ENCODE measurements at places on chromosomes 2 and 18. TPM values are rescaled to one million over a fixed set of nuclear protein-coding genes. Genes with fewer than 3 reads are reported as not detected.

GRCh38 chr2:169175112-169175511 lies 105.7 kb downstream of the DHRS9 start:
- no peak for DNase-seq

DNA sequence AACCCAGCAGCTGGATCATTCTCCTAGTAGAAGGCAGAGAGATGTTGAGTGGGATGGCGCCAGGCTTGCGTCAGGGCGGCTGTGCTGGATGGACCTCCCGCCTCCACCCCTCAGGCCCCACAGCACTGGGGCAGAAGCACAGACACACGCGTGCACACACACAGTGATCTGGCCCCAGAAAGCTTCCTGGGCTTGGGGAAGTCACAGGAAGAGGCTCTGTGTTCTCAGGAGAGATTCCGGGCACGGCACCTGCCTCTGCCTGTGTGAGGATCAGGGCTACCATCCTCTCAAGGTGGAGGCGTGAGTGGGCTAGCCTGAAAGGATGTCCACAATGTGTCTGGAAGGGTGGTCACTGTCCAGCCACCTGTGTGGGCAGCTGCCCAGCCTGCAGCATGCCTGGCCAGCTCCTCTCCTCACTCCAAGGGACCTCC lies 229.8 kb upstream of the HS6ST1 start:
- no peak for DNase-seq

Gene SCN7A
- 0.32 TPM for total RNA-seq

Gene BOLL
- total RNA-seq, result not detected

Measured in glutamatergic neuron (in vitro differentiated cells).